Muscle of back (tissue), 13 donors: ENCODE measurements at places on chromosomes 3 and 15. TPM values are rescaled to one million over a fixed set of nuclear protein-coding genes. Genes with fewer than 3 reads are reported as not detected.
A peak's percentile ranks its signal among the peaks of the same experiment; 100 is the strongest.

SCAANT1 gene
- polyA plus RNA-seq = not detected

DNA sequence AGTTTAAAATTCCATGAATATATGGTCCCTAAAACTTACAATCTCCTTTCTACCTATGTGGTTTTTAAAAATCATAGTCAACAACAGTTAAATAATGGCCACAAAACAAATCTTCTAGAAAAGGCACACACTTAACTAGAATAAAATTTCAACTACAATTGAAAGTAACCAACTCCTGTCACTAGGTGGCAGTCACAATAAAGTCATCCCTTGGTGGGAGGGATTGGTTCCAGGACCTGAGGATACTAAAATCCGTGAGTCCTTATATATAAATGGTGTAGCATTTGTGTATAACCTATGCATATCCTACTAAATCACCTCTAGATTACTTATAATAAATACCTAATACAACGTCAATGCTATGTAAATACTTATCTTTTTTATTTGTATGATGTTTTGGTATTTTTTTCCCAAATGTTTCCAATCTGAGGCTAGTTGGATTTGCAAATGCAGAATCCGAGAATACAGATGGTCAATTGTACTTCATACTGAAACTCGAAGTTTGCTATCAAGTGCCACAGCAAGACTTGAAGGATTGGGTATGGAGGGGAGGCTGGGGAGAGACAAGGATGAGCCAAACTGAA, 172.6 kb downstream of the FMN1 start:
- peak; percentile 76 for DNase-seq

GRCh38 chr3:143084856-143085731, 34.5 kb upstream of the CHST2 start:
- DNase-seq = peak; percentile 37

- peak; percentile 40 for DNase-seq
Measured at GRCh38 chr15:26887926-26888666, 21.2 kb downstream of the GABRA5 start.

- no peak for DNase-seq
Measured at GRCh38 chr3:131717493-131717892, 214.7 kb upstream of the MRPL3 start.

GRCh38 chr3:15221574-15222217, 15.7 kb downstream of the CAPN7 start:
- DNase-seq = no peak

GRCh38 chr3:122168044-122168443, 15.4 kb upstream of the CASR start:
- no peak for DNase-seq

- DNase-seq = no peak
Measured at GRCh38 chr3:114421204-114421603, 127.4 kb downstream of the TIGIT start.

- DNase-seq = no peak
Measured at GRCh38 chr3:169052465-169053302, 610.8 kb downstream of the MECOM start.

- DNase-seq = no peak
Measured at GRCh38 chr15:88428805-88429605, 38.2 kb downstream of the MRPL46 start.

DNA sequence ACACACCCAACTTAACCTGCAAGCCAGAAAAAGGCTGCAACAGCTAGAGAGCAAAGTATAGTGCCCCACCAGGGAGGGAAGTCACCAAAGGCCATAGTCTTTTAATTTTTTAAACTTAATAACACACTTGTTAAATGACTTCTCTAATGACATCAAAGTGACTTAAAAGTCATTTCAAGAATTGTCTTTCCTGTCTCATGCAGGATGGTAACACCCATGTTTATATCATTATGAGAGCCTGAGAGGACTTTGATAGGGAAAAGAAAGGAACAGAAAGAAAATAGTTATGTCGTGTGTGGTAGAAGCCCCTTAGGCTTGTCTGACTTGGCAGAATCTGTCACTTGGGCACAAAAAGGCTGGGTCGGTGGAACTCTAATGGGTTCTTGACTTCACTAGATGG, 57.9 kb upstream of the C2CD4B start:
- no peak for DNase-seq

GRCh38 chr3:178915365-178915764, 156.2 kb downstream of the ZMAT3 start:
- DNase-seq = no peak

DNA sequence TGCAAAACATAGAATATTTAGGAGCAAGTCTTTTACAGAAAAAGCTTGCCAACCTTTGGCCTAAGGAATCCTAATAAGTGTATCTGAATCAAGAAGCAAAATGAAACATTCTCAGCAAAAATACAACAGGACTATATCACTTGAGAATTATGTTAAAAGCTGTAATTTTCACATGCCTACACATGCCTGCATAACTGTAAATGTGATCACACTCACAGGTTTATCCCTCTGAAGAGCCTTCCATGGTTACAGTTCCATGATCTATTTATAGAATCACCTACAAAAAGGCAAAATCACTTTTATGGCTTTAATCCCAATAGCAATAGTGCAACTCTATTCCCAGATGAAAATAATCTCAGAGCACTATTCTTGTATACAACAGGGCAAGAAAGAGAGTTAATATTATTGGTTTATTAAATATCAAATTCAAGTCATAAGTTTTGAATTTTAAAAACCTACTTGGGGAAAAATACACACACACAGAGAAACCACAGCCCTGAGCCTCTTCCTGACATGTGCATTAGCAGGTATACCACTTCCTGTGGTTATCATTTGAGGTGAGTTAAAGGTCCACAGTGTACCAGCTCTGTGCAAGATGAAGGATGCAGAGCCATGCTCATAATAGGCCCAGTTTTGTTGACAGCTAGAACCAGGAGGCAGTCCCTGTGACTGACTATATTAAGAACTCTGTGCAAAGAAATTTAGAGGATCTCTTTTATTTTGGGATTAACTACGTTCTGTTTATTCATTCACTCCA, 252.5 kb upstream of the TGFBR2 start:
- no peak for DNase-seq
